ENCODE measurements at places on chromosomes 12 and 14. TPM values are rescaled to one million over a fixed set of nuclear protein-coding genes. Genes with fewer than 3 reads are reported as not detected.

Gene CD69
- total RNA-seq: 72.7 TPM

Gene TCL1B
- not detected for total RNA-seq

DNA sequence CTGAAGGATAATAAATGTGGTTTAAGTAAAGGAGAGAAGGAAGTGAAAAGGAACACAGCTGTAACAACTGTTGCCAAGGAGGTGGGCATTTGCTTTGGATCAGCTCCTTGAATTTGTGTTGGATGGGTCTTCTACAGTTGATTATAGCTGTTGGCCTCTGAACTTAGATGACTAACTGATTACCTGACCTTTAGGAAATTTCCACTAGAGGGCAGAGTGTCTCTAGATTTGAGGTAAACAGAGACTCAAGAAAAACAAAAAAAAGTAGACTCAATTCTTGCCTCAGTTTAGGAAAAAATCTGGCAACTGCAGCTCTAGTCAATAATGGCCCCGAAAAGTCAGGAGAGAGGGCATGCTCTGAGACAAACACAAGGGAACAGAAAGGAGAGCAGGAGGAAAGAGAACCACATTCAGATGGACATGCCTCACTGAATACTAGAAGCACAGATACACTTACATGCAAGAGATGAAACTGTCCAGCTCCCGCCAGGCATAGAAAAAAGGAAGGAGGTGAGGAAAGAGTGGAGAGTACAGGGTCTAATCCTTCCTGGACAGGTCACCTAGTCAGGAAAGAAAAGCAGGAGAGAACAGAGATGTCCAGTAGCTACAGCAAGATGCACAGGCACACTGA is 20.6 kb downstream of the COX14 start:
- no peak for DNase-seq

- no peak for DNase-seq
Observed at GRCh38 chr14:32509632-32510187, 180.6 kb downstream of the AKAP6 start.

DNA sequence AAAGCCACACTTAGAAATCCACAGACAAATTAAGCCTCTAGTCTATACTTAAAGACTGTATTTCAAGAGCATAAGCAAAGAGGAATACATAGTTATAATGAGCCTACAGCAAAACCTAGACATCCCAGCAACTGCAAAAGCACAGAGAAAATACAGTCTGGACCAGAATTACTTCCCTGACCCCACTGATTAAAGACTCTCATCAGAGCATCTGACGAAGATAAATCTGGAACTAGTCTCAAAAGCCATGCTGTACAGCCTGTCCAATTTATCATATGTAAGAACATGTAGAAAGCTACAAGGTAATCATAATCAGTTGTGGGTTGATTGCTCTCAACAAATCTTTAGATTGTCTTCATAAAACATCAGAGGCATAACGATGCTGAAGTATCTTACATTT is 285.1 kb upstream of the CAND1 start:
- DNase-seq: no peak

Data from activated naive CD4-positive, alpha-beta T cell treated with anti-CD3 and anti-CD28 coated beads, Interleukin-2, amount 50 U/mL, for 72 hours (primary cell).